ENCODE measurements at places on chromosomes 6 and 20. TPM values are rescaled to one million over a fixed set of nuclear protein-coding genes. Genes with fewer than 3 reads are reported as not detected.

The TSHZ2 gene
- 0.07 TPM for total RNA-seq

The ZC3H12D gene
- total RNA-seq, result 0.18 TPM

The BPI gene
- not detected for total RNA-seq

The EPB41L1 gene
- 11.9 TPM for total RNA-seq

The LAMA4 gene
- total RNA-seq, result 2.1 TPM

The DNMT3B gene
- total RNA-seq, result 496 TPM

The LINC00237 gene
- 3.7 TPM for total RNA-seq

The MATN4 gene
- total RNA-seq, result 0.67 TPM

The PLN gene
- total RNA-seq, result not detected

The SYTL3 gene
- total RNA-seq, result 0.74 TPM

The ANGPT4 gene
- total RNA-seq, result 0.11 TPM

The SS18L1 gene
- 15.1 TPM for total RNA-seq

All from H7 (cell line).